ENCODE measurements at places on chromosomes 5 and 9.

- DNase-seq = no peak
Measured at GRCh38 chr9:71128796-71129195, 7.4 kb upstream of the TRPM3 start.

- no peak for DNase-seq
Measured at GRCh38 chr9:128078504-128079434, 10.7 kb downstream of the SLC25A25 start.

- no peak for DNase-seq
Measured at GRCh38 chr9:34097865-34098264, 28.6 kb downstream of the DCAF12 start.

DNA sequence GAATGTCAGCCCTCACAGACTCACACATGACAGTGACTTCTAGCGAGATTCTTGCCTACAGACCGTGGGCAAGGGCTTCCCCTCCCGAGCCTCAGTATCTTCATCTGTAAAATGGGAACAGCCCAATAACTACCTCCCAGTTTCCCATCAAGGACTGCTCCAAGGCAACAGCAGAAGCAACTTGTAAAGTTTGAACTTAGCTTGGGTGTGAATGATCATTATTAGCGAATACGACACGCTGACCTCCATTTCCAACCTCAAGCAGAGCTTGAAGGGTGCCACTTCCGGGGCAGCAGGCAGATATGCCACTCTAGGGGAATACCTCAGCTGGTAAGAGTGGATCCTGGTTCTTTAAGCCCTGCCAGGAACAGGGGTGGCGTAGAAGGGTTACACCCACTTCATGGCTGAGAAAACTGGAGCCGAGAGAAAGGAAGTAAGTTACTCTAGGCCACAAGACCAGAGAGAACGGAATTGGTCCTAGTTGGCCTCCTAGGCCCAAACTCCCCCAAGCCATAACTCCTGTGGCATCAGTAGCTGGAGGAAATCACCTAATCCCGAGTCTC, 2.0 kb downstream of the RNF44 start:
- no peak for DNase-seq

- DNase-seq = no peak
Measured at GRCh38 chr5:141269195-141269594, 24.0 kb downstream of the PCDHB15 start.

DNA sequence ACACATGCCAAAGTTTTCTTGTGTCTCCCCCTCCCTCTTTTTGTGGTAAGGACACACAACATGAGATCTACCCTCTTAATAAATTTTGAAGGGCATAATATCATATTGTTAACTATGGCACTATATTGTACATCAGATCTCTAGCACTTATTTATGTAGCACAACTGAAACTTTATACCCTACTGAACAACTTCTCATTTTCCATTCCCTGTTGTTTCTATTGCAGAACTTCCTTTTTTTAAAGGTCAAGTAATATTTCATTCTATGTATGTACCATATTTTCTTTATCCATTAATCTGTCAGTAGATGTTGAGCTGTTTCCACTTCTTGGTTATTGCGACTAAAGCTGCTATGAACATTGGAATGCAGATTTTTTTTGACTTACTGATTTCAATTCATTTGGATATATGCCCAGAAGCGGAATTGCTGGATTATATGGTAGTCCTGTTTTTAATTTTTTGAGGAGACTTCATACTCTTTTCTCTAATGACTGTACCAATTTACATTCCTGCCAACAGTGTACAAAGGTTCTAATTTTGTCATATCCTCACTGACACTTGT, 305.3 kb downstream of the PRR16 start:
- no peak for DNase-seq

DNA sequence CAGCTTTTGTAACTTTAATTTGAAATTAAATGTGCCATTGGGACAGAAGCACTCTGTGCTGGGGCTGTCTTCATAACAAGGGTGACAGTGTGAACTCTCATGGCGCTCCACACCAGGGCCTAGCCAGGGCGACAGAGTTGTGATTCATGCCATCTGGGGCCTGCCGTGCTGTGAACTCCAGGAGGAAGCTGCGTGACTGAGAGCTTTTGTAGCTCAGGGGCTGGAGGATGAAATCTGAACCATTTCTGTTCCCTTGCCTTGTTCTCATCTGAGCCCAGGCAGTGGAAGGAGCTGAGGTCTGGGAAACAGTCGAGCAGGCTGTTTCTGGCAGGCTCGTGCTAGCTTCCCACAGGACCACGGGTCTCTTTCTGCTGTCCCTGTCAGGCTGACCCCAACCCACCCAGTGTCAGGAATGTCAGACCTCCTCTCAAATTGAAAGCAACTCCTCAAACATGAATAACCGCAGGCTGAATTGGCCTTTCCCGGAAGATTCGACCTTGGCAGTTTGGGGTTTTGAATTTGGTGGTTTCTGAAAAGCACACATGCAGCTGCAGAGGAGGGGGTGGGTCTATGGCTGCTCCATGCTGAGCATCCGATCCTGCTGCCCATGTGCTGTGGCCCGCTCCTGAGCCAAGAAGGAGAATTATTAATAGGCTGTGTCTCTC, 69.2 kb upstream of the RPS23 start:
- no peak for DNase-seq

DNA sequence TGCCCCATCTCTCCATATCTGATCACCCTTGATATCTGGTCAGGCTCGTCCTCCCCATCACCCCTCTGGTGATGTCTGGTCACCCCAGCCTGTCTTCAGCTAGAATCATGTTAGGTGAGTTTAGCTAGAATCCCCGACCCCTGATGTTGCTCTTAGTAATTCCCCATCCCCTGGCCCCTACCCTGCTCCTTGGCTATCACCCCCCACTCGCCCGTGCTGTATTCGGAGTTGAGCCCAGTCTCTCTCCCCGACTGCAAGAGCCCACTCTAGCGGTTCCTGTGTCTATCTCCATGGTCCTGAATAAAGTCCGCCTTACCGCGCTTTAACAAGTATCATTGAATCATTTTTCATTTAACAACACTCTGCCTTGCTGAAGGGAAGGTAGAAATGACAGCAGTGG, 33.7 kb downstream of the ADAMTS2 start:
- no peak for DNase-seq

GRCh38 chr9:134150557-134151214, 13.7 kb downstream of the RNU6ATAC start:
- DNase-seq = no peak

DNA sequence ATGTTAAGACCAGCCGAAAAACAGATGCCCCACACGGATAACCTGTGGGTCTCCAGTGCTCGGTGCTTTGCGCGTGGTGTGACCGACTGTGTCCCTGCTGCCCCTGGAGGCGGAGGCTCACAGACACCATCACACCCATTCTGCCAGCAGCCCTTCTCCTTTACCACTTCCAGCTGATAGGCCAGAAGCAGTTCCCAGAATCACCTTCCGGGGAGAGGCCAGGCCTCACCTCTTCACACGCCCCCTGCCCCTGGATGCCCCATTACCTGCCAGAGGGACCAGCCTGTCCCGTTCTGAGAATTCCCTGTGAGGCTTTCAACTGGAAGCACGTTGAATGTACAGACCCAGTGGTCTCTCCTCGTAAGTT, 21.6 kb upstream of the LRRC14B start:
- DNase-seq = no peak

GRCh38 chr9:16405421-16405820, 465.0 kb downstream of the BNC2 start:
- DNase-seq = no peak

DNA sequence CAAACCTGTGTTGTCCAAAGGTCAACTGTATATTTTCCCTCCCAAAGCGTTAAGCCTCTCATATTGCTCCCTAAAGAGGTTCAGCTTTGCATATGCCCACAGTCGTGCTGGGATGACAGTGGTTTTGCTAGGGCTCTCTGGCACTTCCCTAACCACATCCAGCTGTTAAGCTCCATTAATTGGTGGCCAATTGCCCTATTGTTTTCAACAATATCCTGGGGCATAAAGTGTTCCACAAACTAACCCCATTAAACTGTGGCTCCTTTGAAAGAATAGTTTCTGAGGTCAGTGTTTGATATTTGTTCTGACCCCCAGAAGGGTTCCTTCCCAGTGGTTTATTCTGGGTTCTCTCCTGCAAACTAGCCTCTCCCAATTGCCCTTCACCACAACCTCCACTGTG, 194.5 kb downstream of the HSD17B3 start:
- no peak for DNase-seq

DNA sequence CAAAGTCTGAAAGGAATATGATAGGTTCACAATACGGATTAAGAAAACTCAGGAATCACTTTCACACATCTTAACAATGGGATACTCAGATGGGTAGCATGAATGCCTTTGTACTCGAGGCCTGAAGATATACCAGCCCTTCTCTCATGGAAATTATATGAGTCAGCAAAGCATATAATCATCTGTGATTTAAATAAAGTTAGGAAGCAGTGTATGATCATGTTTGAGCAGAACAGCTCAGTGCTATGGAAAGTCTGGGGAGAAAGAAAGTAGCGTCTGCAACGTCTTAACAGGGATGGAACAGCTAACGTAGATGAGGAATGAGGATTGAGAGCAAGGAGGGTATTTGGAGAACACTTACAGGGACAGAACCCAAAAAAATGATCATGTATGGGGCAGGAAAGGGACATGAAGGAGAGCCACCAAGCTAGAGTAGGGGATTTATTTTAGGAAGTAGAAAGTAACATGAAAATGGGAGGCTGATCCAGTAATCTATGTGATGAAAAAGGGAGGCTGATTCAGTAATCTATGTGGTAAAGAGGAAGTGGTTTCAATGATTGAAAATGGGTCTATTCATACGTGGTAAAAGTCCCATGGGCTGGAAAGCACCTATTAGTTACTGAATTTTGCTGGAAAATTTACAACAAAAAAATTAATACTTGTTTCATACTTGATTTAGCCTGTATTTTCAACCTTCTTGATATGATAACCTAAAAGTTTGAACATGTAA, 85.9 kb downstream of the GNA14 start:
- DNase-seq = no peak

DNA sequence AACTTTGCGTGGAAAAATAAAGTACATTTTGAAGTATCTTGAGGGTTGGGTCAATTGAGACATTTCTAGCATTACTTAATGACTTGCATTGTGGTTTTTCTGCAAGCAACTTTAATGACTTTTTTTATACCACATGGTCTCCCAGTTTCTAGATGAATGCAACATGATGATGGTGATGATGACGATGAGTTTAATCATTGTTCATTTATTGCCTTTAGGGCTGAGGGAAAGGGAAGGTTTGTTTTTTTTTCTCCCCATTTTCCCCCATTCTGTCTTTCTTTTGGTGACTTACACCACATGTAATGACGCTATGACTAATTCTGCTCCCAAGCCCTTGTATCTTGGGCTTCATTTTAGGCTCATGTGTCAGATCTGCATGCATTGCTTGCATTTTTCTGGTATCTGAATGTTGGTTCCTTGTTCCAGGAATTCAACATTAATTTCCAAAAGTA, 57.7 kb upstream of the NXNL2 start:
- no peak for DNase-seq

- no peak for DNase-seq
Measured at GRCh38 chr5:159286420-159287035, 23.4 kb downstream of the UBLCP1 start.

DNA sequence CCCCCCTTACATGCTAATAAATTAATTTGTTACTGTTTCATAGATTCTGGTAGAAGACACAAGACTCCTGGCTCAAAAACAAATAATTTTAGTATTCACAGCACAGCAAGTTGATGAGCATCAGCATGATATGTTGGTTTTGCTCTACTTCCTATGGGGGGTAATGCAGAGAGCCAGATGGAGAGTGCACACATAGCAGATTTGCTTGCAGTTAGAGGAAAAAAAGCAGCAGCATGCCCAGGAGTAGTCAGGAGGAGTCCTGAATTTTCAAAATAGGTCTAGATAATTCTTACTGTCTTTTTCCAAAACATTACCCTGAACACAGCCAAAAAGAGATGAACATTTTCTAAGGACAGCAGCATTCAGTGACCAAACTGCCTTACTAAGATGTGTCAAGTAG, 261.3 kb downstream of the COX7C start:
- DNase-seq = no peak

- no peak for DNase-seq
Measured at GRCh38 chr5:112012104-112012503, 255.1 kb upstream of the NREP start.

DNA sequence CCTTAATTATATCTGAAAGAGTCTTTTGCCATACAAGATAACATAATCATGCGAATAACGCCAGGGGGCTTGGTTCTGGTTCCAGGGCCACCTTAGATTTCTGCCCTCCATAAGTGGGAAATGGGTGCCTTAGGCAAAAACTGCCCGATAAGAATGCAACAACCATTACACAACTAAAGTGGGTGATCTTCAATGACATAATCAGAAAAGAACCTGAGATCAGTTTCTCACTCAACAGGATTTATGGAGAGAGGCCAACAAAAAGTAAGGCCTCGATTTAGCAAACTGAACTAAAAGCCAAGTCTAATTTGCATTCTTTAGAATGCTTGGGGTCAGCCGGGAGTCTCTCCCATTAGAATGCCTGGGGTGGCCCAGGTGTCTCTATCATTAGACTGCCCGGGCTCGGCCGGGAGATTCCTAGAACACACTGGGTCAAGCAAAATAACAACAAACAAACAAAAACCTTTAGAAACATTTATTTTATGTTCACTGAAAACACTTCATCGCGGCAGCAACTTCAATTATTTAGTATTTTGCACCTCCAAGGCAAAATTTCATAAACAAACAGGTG, 194.8 kb downstream of the AUH start:
- no peak for DNase-seq

DNA sequence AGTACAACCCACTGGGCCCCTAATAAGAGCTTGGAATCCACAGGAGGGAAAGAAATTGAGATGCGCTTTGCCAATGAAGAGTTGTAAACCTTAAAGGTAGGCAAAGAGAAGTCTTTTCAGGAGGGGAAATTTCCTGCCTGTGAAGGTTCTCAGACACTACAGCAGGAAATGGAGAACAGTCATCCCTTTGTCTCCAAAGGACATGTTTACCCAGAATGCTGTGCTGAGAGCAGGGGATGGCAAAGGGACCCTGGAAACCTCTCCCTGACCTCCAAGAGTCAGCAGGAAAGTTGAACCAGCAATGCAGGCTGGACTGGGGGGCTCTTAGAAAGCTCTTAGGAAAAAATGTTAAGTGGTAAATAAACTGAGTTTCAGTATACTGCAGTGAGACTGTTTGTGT, 103.2 kb downstream of the AK8 start:
- no peak for DNase-seq

Data from CMK (cell line).